Choroid plexus epithelial cell (primary cell): ENCODE measurements at places on chromosomes 1 and 21.

DNA sequence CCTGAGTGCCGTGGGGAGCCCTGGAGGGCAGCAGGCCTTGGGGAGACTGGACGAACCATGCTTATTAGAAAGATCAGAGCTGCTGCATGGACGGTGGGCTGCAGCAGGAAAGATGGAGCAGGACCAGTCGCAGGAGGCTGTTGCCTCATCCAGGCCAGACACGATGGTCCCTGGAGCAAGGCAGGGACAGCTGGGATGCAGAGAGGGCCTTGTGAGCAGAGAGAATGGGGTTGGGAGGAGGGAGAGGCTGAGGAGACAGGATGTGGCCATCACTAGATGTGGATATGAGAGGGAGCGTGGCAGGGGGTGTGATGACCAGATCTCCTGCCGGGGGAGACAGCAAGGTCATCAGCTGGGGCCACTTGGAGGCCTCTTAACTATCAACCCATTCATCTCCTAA is 727.6 kb downstream of the PTPRU start:
- DNase-seq, result no peak

DNA sequence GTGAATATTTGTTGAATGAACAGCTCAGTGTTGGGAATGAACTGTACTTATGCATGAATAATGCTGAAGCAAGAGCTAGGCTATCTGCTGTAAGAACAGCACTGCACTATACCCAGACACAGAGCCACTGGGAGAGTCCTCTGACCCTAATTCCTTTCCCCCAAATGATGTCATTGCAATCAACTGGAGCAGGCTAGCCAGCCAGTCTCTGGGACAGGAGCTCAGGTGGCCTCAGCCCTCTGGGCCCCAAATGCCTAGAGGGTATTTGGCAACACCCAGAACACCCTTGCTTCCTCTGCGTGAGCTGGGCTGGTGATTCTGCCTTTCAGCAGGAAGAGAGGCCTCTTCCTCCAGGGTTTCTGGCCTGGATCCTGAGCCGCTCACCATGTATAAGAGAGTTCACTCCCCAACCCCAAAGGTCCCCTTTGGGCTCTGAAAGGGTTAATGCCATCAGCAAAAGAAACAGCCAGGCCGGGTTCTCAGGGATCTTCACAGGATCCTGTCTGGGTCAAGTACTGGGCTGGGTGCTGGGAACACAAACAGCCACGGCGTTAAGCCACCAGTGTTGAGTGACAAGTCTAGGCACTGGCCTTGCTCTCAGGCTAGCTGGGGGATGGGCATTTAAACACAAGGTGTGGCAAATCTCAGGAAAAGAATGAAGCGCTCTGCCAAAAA is 3.7 kb upstream of the PADI4 start:
- no peak for DNase-seq

- peak; percentile 66 for DNase-seq
Observed at GRCh38 chr1:236507022-236507700, 16.6 kb upstream of the LGALS8 start.

- DNase-seq, result no peak
Observed at GRCh38 chr21:44433791-44434567, 21.3 kb upstream of the LRRC3 start.
